Esophagus muscularis mucosa (tissue), 4 donors: ENCODE measurements at places on chromosomes 12 and 14. TPM values are rescaled to one million over a fixed set of nuclear protein-coding genes. Genes with fewer than 3 reads are reported as not detected.

Gene PIP4K2C
- total RNA-seq: 22.7 TPM

Gene ANO4
- total RNA-seq: 0.06 TPM

DNA sequence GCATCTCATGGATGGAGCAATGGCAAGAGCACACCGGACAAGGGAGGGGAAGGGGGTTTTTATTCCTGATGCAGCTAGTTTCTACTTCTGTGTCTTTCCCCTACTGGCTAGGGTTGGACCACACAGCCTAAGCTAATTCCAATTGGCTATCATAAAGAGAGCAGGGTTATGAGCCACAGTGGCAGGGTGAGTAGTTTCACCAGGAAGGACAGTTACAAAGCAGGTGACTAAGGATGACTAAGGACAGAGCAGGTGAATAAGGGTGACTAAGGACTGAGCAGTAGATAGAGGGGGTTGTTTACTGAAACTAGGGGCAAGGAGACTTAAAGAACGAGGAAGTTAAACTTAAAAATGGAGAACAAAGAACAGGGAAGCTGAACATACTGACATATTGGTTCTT lies 321.4 kb upstream of the SEL1L start:
- DNase-seq: no peak

DNA sequence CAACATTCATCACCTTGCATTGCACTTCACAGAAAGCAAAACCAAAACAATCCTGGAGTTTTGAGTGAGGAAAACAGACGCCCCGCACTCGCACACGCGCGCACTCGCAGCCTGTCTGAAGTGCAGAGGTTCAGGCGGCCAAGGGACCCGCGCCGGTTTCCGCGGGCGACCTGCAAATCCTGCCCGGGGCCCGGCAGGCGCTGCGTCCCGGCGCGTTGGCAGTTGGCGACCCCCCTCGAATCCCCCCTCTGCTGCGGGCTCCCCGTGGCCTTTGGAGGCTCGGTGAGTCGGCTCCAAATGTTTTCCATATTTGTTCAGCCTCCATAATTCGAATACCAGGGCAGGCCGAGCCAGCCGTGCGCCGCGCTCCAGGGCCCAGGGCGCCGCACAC lies at the start of gene SSPN:
SSPN (plus strand) TSS at position 324 of the 391 bp plus-strand sequence. CDS start 100 bp downstream, outside the sequence.
- no peak for DNase-seq

GRCh38 chr14:43853541-43853940 lies 653.5 kb downstream of the FSCB start:
- DNase-seq: no peak
